ENCODE measurements at places on chromosomes 1 and 21.

DNA sequence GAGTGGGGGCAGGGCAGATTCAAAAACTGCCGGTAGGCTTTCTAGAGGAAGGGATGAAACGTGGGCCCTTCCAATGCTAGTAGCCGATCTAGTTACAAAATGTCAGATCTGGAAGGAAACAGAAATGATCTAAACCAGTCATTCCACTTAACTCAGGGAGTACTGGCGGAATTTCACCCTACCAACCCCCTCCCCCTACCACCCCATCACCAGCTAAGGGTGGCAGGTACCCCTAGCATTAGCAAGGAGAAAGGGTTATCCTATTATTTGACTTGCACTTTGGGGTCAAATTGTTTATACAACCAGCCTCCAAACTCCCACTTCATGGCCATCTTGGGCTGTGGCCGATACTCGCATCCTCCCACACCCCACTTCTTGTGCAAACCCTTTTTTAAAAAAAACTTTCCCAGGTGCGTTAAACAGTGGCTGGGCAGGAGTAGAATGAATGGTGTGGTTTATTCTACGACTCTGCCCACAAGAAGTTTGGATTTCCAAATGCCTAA, 644 bp upstream of the MRPL24 start:
- no peak for DNase-seq

DNA sequence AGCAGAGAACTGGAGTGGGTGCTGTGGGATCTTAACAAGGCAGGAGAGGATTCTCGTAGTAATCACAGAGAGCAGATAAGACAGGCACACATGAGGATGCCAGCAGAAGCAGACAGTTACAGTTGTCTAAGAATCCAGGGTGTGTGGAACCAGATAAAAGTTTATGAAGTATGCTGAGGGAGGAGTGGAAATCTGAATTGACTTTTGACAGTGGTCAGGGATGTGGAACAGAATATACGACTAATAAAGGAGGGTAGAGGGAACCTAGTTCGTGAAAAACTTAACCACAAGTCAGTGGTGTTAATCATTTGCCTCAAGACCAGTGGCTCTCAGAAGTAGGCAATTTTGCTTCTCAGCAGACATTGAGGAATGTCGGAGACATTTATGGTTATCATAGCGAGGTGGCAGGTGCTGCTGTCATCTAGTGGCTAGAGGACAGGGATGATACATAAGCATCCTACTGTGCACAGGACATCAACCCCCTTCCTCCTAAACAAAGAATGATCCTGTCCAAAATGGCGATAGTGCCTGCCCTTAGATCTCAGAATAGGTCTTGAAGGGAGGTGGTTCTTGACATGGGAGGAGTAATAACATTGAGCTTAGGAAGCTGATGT, 3.0 kb downstream of the LRRC8D start:
- no peak for DNase-seq

DNA sequence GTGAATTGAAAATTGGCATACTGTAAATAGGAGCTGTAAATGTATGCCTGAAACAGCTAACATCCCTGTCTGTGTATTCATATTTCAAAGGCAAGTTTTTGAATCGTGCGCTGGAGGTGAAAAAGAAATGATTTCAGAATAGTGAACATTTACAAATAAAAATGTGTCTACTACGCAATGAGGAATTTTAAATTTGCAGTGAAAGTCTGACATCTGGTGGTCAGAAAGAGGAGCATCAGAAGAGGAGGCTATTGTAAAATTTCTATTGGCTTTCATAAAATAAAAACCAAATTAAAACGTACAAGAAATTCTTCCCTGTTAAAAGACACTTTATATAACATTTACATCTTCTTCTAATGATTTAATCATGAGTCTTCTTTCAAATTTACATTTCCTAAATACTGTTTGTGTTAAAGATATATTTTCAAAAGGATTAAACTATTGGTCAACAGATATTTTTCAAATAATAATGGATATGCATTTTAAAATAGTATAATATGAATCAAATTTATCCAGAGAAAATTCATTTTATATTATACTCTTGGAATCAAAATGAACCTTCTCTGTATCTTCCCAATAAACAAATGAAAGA, 113.7 kb upstream of the RRP15 start:
- no peak for DNase-seq

DNA sequence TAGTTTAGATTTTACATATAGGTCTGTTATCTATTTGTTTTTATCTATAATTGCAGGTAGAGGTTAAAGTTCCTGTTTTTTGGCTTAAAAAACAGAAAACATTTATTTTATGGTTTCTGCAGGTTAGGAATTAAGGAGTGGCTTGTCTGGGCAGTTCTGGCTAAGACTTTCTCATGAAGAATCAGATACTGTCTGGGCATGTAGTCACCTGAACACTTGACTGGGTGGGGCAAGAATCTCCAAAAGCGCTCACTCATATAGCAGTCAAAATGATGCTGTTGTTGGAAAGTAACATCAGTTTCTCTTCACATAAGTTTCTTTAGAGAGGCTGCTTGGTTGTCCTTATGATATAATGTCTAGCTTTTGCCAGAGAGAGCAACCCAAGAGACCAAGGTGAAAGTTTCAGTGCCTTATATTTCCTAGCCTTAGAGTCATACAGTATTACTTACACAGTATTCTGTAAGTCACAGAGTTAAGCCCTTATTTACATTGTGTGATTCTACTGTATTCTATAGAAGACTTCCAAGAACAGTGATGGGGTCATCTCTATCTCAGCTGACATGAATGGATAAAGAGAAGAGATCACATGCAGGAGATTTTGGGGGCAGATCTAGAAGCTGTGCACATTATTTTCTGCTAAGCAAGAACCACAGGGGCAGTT, 125.4 kb upstream of the GPR52 start:
- no peak for DNase-seq

GRCh38 chr1:93999840-94000415, 90.7 kb upstream of the GCLM start:
- DNase-seq: no peak

DNA sequence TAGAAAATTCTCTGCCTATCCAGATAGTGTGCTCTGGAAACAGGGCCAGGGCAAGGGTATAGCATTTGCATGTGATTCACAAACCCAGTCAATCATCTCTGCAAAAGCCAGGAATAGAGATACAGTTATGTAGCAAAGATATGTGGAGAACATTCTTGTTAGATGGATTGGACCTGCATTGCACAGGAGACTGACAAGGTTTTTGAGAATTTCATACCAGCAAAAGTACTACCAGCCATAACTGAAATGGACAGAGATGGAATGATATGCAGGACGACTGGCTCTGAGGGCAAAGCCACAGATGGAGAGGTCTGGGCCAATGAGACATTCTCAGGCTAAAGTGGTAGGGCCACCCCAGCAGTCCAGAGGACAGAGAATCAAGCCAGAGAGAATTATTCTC, 24.7 kb downstream of the SCMH1 start:
- no peak for DNase-seq

GRCh38 chr1:27145934-27146354, 9.0 kb downstream of the SLC9A1 start:
- no peak for DNase-seq

All from T-helper 1 cell (primary cell).